Activated T-helper 1 cell treated with Interleukin-2 at 50 U/mL for 16 hours (primary cell): ENCODE measurements at places on chromosomes 4 and X.

DNA sequence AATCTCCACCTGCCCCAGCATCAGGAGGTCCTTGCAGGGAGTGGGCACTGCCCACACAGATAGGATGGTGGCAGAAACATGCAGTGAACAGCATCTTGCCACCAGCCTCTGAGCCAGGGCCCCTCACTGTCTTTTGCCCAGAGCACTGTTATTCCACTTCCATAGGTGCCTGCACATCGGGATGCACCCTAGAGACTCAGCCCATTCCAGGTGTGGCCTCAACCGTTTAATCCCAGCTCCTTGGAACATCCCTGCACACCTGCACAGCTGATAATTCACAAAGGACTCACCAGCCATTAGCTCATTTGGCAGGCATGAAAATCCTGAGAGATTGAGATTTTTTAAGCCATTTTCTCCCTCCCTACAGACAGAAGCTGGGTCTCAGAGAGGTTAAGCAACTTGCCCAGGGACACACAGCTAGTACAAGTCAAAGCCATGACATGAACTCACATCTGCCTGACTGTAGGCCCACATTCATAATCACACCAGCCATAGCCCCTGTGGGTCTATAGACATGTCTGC lies 116.3 kb downstream of the EFNB1 start:
- no peak for DNase-seq

GRCh38 chr4:163694385-163694784 lies 199.9 kb downstream of the TMA16 start:
- no peak for DNase-seq

DNA sequence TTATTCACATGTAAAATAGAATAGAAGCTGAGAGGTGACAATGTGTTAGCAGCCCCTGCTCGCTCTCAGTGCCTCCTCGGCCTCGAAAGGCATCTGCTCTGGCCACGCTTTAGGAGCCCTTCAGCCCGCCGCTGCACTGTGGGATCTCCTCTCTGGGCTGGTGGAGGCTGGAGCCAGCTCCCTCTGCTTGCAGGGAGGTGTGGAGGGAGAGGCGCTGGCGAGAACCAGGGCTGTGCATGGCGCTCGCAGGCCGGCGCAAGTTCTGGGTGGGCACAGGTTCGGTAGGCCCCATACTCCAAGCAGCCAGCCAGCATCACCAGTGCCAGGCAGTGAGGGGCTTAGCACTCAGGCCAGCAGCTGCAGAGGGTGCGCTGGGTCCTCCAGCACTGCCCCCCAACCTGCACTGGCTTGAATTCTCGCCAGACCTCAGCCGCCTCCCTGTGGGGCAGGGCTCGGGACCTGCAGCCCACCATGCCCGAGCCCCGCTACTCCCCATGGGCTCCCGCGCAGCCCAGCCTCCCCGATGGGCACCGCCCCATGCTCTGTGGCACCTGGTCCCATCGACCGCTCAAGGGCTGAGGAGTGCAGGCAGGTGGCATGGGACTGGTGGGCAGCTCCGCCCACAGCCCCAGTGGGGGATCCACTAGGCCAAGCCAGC lies 1346.7 kb upstream of the IGFBP7 start:
- DNase-seq, result no peak

DNA sequence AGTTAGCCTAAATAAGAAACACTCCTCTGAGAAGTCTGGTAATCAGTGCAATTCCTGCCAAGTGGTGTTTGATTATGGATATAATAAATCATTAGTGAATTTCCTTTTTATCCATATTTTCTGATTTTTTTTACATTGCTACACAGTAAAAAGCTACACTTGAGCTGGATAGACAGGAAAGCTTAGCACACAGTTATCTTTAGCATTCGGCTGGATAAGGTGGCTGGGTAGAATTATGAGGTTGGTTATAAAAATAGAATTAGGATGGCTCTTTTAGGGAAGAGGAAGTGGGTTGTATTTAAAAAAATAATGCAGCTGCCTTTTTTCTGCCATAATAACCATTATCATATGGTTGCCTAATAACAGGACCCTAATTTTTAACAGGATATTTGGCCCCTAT lies 460.6 kb downstream of the NAF1 start:
- DNase-seq, result no peak

DNA sequence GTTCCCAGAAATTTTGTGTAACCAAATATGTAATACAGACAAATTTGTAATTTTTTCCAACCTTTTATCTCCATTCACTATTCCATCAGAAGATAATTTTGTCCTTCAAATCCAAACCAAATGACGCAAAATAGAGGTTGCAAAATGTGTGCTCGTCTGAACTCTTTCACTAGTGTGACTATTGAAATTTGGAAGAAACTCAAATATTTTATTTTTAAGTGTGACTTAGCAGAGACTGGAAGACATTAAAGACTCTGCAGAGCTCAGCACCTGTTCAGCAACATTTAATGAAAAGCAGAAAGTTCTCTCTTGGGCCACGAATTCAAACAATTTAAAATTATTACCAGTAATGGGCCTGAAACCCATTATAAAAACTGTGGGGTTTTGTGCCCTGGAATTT lies 30.0 kb upstream of the APELA start:
- DNase-seq, result no peak

GRCh38 chr4:140790171-140790570 lies 34.0 kb upstream of the TBC1D9 start:
- DNase-seq, result no peak

- DNase-seq, result no peak
These were observed 74.9 kb upstream of the CBR4 start for GRCh38 chr4:169084954-169085353.

GRCh38 chr4:125911481-125911880 lies 596.7 kb downstream of the FAT4 start:
- no peak for DNase-seq

DNA sequence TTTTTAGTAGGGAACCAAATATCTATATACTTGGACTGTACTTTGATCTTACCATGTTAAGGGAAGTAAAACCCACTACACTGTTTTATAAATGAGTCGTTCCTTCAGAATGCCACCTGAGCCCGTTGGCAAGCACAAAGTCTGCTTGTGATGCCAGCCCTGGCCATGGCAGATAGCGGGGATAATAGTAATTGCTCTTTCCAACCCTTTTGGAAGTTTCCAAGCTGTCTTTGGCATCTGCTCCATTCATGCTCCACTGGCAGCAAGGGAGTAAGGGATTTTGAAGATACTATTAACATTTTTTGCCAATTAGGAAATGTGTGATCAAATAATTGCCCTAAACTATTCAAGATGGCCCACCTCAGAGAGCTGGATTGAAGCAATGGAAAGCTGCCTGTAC lies 689.2 kb upstream of the SLIT2 start:
- DNase-seq, result no peak

- DNase-seq, result no peak
These were observed 63.4 kb downstream of the GALNTL6 start for GRCh38 chr4:171876636-171877035.

DNA sequence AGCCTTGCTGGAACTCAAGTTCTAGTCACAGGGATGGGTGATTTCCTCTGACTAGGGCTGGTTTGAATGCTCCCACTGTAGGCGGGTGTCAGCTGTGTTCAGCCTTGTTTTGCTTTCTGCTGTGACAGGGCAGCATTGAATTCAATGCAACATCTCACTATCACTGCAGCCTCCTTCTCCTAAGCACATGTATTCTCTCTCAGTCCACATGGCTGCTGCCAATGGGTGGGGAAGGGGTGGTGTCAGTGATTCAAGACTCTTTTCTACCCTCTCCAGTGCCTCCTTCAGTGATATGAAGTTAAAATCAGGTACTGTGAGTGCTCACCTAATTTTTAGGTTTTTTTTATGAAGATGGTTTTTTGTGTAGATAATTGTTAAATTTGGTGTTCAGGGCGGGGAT lies 46.3 kb downstream of the COL4A5 start:
- DNase-seq, result no peak

- DNase-seq, result no peak
These were observed 352.9 kb downstream of the RAPGEF2 start for GRCh38 chr4:159455675-159456237.

GRCh38 chr4:5992828-5993321 lies 25.4 kb downstream of the C4orf50 start:
- no peak for DNase-seq

- DNase-seq, result no peak
These were observed 36.4 kb downstream of the F9 start for GRCh38 chrX:139566981-139567380.

DNA sequence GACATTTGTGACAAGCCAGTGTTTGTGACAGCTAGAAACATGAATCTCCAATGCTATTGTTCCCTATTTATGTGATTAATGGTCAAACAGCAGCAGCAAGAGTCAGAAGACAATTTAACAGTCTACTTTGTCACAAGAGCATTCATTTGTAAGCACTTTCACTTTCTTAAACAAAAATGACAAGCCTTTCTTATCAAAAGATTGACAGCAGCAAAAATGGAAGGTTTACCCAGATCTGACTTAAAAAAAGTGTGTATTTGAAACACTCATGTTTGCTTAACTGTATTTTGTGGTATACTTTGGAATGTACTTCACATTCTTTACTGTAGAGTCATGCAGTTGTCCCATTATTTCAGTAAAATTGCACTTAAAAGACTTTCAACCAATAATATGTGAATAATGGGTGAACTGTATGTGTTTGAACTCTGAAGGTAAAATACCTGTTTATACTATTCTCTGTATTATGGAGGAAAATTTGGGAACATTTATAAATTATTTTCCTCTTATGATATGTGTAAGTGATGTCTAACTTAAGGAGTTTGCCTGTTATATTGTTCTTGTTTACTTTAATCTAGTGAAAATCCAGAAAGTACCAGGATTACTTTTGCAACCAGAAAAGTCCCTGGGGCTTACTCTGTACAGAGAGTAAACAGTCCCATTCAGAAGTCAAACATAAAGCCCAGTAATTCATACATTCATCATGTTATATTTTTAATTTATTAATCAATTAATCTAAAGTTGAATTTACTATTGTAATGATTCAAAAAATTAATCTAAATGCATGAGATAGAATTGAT lies 314.9 kb upstream of the TRAM1L1 start:
- no peak for DNase-seq

- no peak for DNase-seq
These were observed 755 bp downstream of the ANKRD17 start for GRCh38 chr4:73257651-73258435.

DNA sequence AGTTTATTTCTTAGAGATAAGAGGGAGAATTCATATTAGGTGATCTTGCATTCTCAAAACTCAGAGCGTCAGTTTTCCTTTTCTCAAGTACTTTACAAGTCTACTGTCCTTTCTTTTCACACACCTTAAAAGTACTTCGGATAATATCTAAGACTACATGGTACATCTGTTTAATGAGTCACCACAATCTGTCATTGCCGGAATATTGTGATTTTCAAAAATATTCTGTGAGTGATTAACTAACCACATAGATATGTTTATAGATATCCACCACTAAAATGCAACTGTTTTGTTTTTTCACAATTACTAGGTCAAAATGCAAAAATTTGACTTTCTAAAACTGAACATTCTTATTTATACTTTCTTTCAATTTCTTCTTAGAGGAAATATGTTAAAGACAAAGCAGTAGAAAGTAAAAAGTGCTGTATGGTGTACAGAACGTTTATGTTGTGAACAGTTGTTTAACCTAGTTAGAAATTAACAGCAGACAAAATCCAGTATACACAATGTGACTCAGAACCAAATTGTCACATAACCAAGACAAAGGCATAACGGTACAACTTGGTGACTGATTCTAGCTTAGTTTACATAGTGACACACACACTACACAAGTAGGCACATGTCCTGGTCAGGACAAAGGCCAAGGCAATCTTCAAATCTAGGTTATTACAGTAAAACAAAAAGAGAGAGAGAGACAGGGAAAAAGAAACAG lies 482.9 kb downstream of the NAF1 start:
- DNase-seq, result no peak

DNA sequence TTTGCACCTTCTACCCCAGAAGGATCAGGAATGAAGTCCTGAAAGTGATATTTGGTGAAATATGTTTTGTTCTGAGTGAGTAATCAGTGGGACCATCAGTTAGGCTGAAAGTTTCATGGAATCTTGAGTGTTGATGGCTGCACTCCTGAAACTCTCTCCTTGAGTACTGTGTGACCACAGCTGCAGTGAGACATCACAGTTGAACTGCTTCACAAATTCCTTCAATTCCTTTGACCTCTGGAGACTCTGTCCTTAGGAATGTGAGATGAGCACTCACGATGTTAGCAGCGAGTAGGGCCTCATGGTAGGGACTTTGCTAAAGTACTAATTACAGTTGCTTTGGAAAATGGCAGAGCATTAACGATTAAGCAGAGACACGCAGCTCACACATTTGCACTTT lies 142.9 kb upstream of the SLC4A4 start:
- DNase-seq, result no peak

- no peak for DNase-seq
These were observed 278.3 kb downstream of the INPP4B start for GRCh38 chr4:142567620-142568451.

GRCh38 chrX:15242899-15243555 lies 26.9 kb downstream of the ASB9 start:
- DNase-seq, result no peak

GRCh38 chr4:48138511-48138910 lies 4.5 kb upstream of the TXK start:
- DNase-seq, result no peak

DNA sequence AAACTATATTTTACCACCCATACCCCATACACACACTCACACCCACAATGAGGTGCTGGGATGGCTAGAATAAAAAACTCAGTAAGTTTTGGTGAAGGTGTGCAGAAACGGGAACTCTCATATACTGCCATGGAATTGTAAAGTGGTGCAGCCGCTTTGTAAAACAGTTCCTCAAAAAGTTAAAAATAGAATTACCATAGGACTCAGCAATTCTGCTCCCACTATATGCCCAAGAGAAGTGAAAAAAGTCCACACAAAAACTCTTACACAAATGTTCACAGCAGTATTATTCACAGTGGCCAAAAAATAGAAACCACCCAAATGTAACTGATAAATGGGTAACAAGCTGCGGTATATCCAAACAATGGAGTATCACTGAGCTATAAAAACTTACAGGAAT lies 6.5 kb downstream of the CENPU start:
- no peak for DNase-seq

DNA sequence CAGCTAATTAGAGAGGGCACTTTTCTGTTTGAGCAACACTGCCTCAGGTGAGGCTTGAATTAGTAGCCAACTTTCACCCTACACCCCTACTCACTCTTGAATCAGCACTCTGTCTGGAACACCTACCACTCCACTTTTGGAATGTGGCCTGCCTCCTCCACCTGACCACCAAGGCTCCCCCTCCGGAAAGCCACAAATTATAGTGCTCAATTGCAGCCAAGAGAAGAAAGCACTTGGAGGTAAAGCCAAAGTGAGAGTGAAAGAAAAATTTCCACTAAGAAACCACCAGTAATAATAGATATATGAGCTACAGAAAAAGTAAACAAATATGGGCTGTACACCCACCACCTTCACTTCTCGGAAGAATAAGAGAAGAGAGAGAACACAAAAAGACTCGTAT lies 41.1 kb downstream of the PPP3CA start:
- DNase-seq, result no peak

DNA sequence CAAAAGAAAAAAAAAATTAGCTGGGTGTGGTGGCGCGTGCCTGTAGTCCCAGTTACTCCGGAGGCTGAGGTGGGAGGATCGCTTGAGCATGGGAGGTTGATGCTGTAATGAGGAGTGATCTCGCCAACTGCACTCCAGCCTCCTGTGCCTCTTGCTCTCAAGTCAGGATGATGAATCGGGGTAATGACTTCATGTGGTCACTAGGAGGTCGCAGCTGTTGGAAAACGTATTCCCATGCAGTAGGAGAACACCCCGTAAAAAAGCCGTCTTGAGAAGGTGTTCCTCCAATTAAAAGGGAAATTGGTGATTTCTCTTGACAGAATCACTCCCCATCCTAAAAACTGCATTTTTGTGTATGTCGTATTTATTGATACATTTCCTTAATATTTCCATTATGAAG lies 2.2 kb downstream of the CCNB3 start:
- no peak for DNase-seq
